T-helper 2 cell (primary cell): ENCODE measurements at places on chromosomes 2 and 18.

GRCh38 chr18:58405107-58405898 is 223.6 kb downstream of the ALPK2 start:
- DNase-seq = no peak

- DNase-seq = no peak
These were observed 6.7 kb downstream of the PPIG start for GRCh38 chr2:169590804-169591203.

DNA sequence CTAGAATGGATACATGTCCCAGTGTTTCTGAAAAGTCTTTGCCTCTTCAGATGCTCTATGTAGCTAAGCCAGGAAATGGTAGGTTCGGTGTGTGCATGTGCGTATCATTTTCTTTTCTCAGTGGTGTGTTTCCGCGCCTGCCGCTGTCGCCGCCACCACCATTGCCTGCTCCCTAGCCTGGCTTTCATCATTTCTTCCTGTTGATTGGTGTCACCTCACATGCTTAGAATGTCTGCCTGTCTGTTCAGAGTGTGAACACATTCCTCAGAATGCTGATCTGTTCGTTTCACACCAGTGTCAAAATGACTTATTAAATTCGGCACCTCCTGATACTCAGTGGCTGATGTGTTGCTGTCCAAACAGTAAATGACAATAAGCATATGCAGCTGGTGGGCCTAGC is 255.2 kb upstream of the SPRED2 start:
- DNase-seq = no peak

- no peak for DNase-seq
These were observed 29.0 kb downstream of the PTPRM start for GRCh38 chr18:7596147-7596546.

DNA sequence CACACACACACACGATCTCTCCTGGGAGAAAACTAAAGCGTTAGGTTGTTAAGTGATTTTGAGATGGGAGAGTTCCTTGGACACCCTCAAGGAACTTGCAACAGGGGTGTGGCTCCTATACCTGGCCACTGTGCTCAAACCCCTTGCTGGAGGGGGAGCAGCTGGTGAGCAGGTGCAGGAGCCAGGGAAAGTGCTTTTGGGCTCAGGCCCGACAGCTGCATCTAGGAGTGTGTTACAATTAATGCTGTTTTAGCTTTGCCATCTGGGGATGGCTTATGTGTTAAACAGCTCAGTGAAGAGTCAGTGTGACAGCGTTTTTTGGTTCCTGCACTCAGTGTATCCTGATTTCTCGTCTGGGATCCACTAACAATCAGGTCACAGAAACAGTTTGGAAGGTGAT is 510.8 kb downstream of the TRIB2 start:
- DNase-seq = no peak

GRCh38 chr2:235668782-235669181 is 174.9 kb downstream of the AGAP1 start:
- DNase-seq = no peak

- DNase-seq = no peak
These were observed 112.2 kb downstream of the TANC1 start for GRCh38 chr2:159080641-159081040.

DNA sequence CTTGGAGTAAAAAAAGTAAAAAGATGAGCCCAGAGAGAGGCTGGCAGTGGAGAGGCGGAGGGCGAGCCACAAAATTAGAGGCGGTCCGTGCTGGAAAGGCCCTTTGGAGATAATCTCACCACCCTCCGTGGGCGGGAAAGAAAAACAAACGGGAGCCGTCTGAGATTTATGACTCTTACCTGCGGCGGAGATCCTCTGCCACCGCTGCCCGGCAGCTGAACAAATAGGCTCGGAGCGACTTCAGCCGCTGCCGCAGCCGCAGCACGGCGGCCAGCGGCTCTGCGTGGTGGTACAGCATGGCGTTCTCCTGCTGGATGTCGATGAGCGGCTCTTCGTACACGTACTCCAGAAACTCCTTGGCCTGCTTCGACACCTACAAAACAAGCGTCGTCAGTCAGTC is 94.6 kb downstream of the PLEKHM3 start:
- DNase-seq = no peak

- no peak for DNase-seq
These were observed 1.3 kb upstream of the MOCOS start for GRCh38 chr18:36185901-36186460.

GRCh38 chr2:72092111-72092510 is 55.6 kb downstream of the CYP26B1 start:
- no peak for DNase-seq

GRCh38 chr2:217849154-217849975 is 153.4 kb downstream of the TNS1 start:
- DNase-seq = no peak

DNA sequence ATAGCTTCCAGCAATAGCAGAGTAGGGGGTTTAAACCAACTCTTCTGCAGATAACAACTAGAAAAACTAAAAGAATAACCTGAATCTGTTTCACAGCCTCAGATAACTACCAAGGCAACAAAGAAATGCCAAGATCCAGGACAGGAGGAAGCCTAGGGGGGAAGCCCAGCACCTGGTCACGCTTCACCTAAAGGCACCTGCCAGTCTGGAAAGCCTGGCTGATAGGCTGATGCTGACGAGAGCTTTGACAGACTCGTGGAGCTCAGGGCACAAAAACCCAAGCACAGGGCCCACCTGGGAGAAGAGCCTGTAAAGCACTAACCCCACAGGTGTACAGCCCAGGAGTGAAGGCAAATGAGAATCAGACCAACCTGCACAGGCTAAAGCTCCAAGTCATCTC is 22.6 kb downstream of the EIPR1 start:
- DNase-seq = no peak

- DNase-seq = no peak
These were observed 43.7 kb downstream of the TANC1 start for GRCh38 chr2:159012142-159012541.

- no peak for DNase-seq
These were observed 105.6 kb downstream of the MAP4K4 start for GRCh38 chr2:101803128-101803527.

GRCh38 chr18:79488311-79489050 is 92.8 kb downstream of the NFATC1 start:
- no peak for DNase-seq

DNA sequence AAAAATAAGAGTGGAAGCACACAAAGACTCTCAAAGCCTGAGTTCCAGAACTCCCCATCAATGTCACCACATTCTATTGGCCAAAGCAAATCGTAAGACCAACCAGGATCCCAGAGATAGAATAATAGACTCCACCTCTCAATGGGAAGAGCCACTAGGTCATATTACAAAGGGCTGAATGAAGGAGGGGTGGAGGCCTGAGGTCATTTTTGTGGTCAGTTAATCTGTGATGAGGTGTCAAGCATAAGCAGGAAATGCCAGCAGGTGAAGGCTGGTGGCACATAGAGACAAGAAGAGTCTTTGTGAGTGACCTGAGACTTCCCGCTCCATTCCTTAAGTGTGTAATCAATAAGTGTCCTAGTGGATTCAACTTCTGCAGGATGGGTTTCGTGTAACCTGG is 144.3 kb downstream of the TFCP2L1 start:
- no peak for DNase-seq

GRCh38 chr2:229559986-229560385 is 154.4 kb downstream of the DNER start:
- no peak for DNase-seq
